ENCODE measurements at places on chromosomes 4 and X.

- no peak for DNase-seq
Measured at GRCh38 chr4:172141025-172141424, 327.8 kb downstream of the GALNTL6 start.

GRCh38 chr4:76035141-76035540 lies 729 bp downstream of the CXCL11 start:
- DNase-seq: no peak

DNA sequence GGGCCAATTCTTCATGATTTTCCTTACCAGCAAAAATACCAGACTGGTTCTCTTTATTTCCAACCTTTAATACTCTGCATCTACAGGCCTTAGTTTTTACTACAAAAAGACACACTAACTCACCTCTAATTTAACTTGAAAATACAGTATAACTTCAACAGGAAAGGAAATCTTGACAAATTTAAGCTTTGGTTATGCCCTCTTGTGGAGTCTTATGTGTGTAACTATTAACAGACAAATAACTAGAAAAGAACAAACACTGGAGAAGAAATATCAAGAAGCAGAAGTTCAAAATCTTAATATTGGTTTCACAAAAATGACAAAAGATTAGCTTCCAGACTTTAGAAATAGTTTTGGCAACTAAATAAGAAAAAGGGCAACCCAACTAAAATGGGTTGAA lies 33.0 kb downstream of the PPA2 start:
- DNase-seq: no peak

DNA sequence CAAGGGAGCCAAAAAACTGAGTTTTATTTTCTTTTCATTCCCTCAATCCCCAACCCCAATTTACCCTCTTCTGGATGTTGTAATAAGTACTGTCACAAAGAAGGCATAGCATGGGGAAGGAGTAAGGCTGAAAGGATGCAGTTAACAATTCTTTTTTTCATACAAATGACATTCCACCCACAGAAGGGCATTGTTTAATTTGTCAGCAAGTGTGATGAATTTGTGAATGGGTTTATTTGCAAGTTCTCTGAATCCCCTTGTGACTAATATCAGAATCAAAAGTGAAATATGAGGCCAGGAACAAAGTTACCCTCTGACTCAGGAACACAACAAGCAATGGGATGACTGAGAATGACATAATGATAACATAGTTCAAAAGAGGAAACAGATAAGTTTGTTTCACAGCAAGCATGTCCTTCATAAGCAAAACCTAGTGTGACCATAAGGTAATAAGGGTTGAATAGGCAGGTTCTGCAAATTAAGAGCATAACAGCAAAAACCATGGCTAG lies 2.1 kb downstream of the GEMIN8 start:
- no peak for DNase-seq

DNA sequence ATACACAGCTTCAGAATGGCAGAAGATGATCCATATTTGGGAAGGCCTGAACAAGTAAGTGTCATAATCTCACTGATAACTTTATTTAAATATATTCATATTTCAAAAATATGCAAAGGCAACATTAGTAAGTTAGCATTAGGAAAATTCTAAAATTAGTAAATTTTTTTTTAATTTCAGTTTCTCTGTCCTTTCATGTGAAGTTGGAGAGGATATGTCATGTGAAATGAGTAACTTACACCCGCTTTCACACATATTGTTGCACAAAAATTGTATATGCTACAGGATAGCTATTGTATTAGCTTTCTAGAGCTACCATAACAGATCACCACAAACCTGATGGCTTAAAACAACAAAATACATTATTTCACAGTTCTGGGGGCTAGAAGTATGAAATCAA lies 24.3 kb downstream of the NFKB1 start:
- no peak for DNase-seq

- no peak for DNase-seq
Measured at GRCh38 chrX:123994730-123995129, 33.2 kb downstream of the STAG2 start.

- DNase-seq: no peak
Measured at GRCh38 chr4:115687052-115687755, 573.8 kb upstream of the NDST4 start.

All from stimulated activated CD4-positive, alpha-beta T cell treated with anti-CD3 and anti-CD28 coated beads, Interleukin-12 subunit alpha, Interleukin-12 subunit beta, amount 100 ng/mL, for 24 hours (primary cell).